ENCODE measurements at places on chromosomes 6 and 20.
A peak's percentile ranks its signal among the peaks of the same experiment; 100 is the strongest.

- no peak for DNase-seq
Measured at GRCh38 chr6:122495612-122496011, 24.0 kb upstream of the SERINC1 start.

- no peak for DNase-seq
Measured at GRCh38 chr6:110897433-110897832, 22.8 kb downstream of the AMD1 start.

GRCh38 chr6:170222498-170223471, 68.1 kb downstream of the DLL1 start:
- no peak for DNase-seq

DNA sequence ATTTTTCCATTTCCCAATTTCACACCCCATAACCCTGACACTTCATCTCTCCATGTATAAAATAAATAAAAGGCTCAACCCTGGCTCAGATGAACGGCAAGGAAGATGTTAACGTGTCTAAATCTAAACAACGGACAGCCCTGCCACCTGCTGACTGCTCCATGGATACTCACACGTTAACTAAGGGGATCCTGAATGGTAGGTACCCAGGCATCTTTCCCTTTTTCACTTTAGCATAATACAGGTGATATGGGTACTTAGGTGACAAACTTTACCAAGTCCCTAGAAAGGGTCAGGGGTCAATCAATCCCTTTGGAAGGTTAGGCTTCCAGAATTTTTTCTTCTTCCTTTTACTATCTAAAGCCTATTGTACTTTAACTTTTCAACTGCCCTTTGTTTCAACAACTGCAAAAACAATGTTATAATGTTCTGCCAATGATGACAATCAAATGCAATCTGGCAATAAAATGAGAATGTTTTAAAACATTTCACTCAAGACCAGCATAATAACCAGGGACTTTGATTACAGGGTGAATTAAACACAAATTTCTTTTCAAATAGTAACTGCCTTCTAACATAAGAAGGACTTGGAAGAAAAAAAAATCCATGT, 52.4 kb upstream of the IPCEF1 start:
- DNase-seq, result no peak

GRCh38 chr6:9511157-9511556, 903.7 kb downstream of the TFAP2A start:
- no peak for DNase-seq

GRCh38 chr20:56223352-56223751, 25.2 kb upstream of the MC3R start:
- no peak for DNase-seq

GRCh38 chr6:74939151-74939708, 266.6 kb downstream of the COL12A1 start:
- DNase-seq, result no peak

- DNase-seq, result no peak
Measured at GRCh38 chr6:2746557-2747061, 4.1 kb downstream of the MYLK4 start.

DNA sequence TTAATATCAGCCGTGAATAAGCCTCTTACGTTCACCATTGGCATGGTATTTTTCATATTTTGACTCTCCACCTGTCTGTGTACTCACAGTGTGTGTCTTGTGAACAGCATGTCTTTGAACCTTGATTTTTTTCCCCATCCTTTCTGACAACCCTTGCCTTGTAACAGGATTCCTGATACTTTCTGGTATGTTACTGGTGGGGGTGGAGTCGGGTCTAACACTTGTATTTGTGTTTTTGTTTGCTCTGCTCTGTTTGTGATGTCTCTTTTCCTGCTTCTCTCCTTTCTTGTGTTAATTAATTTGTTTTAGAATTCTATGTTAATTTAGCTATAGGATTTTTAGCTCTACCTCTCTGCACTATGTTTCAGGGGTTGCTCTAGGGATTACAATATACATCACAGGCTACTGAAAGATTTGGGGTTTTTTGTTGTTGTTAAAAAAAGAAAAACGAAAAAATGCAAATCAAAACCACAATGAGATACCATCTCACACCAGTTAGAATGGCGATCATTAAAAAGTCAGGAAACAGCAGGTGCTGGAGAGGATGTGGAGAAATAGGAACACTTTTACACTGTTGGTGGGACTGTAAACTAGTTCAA, 245.1 kb downstream of the CDH4 start:
- no peak for DNase-seq

DNA sequence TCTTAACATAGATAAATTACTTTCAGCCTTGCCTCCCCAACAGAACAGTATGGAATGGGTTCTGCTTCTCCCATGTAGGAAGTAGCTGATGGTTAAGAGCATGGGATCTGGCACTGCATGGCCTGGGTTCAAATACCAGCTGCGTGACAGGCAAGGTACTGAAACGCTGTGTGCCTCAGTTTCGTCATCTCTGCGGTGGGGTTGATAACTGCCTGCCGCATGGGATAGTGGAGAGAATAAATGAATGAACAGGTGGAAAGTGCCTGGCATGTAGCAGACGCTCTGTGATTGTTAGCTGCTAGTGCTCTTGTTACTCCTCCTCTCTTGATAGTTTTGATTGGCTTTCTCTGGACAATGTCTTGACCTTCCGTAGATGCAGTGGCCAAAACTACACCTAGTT, 213.3 kb downstream of the ZDHHC14 start:
- DNase-seq, result no peak

DNA sequence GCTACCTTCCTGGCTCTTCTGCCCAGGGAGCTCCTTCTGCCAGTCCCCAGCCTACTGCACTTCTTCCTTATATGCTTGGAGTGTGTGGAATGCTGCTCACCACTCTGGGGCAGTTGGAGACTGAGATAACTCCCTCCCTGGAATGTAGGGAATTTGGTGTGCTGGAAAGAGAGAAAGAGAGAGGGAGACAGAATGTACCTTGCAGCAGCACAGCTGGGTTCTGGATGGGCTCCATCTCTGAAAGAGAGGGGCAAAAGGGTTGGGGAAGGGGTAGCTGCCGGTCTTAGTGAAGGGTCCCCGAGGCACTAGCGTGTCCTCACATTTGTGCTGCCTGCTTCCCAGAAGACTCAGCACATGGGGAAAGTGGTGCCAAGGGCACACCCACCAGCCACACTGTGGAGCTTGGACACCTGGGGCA, 40.2 kb upstream of the DDR1 start:
- DNase-seq, result no peak

- DNase-seq, result peak; percentile 94
Measured at GRCh38 chr6:79421707-79422484, 115.3 kb downstream of the LCA5 start.

GRCh38 chr6:13558718-13559117, 15.7 kb upstream of the SIRT5 start:
- DNase-seq, result no peak
